Stimulated activated CD8-positive, alpha-beta memory T cell treated with anti-CD3 and anti-CD28 coated beads, Interleukin-4, amount 100 ng/mL, for 4 hours (primary cell): ENCODE measurements at places on chromosomes 13 and 19.

GRCh38 chr19:12944104-12944674 is 1.5 kb upstream of the RAD23A start:
- no peak for DNase-seq

- no peak for DNase-seq
Observed at GRCh38 chr13:26584713-26585112, 27.2 kb downstream of the WASF3 start.

- no peak for DNase-seq
Observed at GRCh38 chr13:59364641-59365085, 799.1 kb downstream of the DIAPH3 start.

DNA sequence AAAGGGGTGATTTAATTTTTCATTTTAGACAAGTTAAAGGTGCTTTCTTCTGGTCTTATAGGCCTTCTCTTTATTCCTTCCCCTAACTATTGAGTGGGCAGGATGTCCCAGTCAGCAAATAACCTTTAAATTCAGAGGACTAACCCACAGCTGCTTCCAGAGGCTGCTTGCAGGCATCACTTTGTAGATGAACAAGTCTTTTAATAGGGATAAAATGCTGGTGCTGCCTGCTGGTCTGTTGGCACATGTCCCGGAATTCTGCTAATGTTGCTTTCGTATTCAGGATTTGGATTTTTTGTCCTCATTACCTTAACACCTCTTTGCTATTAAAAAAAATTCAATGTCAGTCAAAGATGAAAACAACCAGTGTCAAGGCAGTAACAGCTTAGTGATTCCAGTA is 132.7 kb upstream of the KL start:
- no peak for DNase-seq

- DNase-seq, result no peak
Observed at GRCh38 chr13:97254816-97255215, 32.7 kb downstream of the MBNL2 start.

DNA sequence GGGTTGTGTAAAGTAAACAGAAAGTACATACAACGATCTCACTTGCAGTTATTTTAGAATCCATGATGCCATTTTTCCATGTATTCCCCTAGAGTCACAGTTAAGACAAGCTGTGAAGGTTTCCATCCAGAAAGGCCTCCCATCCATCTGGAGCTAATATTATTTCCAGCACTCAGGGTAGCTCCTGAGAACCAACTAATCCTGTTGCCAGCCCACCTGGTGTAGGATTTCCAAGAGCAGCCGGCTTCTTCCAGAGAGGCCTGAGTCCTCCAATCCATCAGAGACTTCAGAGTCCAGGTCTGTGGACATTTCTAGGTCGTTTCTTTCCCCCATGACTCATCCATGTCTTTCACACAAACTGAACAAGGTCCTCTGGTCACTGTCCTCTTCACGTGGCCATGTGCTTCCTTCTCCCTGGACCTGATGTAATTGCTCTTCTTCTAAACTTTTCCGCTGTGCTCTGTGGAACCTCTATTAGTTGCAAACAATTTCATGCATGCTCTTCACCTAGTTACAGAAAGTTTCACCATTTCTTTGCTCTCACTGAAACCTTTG is 270.3 kb upstream of the TMTC4 start:
- no peak for DNase-seq

DNA sequence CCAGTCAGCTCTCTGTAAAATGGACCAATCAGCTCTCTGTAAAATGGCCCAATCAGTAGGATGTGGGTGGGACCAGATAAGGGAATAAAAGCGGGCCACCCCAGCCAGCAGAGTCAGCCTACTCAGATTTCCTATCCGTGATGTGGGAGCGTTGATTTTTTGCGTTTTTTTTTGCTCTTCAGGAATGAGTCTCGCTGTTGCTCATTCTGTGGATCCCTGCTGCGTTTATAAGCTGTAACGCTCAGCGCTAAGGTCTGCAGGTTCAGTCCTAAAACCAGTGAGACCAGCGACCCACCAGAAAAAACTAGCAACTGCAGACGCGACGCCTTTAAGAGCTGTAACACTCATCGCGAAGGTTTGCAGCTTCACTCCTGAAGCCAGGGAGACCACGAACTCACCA is 435.7 kb downstream of the SLITRK6 start:
- no peak for DNase-seq

DNA sequence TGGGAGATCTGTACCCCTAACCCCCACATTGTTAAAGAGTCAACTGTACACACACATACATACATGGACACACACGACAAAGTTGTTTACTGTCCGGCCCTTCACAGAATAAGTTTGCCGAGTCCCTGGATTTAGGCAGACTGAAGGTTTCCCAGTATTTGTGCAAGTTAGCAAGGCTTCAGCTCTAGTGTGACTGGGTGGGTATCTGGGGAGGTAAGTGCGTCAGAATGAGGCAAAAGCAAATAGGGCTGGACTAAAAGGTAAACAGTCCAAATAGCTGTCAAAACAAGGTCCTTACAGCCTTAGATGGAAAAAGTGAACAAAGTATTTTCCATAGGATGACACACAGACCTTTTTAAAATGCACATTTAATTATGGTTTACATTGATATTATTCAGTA is 228.4 kb upstream of the UFM1 start:
- no peak for DNase-seq

DNA sequence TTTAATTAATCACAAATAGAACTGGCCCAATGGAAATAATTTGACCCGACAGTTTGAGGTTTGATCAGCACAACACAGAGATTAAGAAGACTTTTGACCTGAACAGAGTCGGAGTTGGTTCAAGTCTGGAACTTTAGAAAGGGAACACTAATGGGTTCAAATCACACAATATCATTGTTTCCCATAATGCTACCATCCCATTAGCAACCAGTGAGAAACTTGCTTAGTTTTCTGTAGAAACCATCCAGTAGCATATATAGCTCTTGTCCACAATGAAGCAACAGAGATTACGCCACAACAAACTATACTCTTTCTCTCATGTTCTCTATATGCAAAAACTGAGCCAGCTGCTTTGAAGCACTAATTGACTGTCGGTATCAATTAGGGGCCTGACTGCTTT is 376.9 kb upstream of the SPRY2 start:
- DNase-seq, result no peak

DNA sequence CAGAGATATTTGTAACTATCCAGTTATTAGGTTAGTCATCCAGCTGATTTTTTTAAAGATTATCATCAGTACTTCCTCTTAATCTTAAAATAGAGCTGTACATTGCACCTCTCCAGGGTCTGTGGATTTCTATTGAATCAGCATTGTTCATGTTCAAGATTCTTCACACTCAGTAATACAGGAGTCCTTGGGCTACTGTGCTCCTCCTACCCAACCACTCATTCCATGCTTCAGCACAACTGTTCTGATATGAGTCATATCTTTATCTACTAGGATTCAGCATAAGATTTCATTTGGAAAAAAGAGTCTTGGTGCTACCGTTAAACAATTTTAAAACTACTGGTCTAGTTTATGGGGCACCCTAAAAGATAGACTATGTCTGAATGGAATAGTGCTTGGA is 357.8 kb downstream of the DCT start:
- DNase-seq, result no peak

- no peak for DNase-seq
Observed at GRCh38 chr19:30165228-30165813, 206.9 kb upstream of the ZNF536 start.

GRCh38 chr19:18660051-18660910 is 23.2 kb upstream of the CRTC1 start:
- DNase-seq, result no peak

DNA sequence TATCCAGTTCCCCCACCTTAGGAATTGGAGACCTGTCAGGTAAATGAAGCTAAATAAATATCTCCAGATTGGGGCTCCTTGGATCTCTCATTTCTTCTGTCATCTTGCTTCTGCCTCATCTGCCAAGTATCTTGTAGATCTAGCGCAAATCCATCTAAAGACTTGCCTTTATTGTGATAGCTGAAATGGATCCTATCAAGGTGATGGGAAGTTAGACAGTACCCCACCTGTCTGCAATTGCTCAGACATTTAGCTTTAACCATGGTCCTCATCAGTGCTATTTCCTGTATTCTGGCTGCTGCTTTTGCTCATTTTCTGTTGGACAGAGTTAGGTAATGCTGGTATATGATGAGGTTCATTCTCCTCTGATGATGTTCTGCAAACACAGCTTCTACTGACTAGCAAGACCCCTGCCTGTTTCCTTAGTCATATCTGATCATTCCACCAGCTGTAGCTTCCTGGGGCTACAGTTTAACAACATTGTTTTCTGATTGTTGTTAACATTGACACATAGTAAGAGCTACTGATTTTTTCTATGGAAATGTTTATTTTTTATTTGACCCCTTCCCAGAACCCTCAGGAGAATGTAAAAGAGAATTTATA is 340.0 kb downstream of the DCT start:
- DNase-seq, result no peak

DNA sequence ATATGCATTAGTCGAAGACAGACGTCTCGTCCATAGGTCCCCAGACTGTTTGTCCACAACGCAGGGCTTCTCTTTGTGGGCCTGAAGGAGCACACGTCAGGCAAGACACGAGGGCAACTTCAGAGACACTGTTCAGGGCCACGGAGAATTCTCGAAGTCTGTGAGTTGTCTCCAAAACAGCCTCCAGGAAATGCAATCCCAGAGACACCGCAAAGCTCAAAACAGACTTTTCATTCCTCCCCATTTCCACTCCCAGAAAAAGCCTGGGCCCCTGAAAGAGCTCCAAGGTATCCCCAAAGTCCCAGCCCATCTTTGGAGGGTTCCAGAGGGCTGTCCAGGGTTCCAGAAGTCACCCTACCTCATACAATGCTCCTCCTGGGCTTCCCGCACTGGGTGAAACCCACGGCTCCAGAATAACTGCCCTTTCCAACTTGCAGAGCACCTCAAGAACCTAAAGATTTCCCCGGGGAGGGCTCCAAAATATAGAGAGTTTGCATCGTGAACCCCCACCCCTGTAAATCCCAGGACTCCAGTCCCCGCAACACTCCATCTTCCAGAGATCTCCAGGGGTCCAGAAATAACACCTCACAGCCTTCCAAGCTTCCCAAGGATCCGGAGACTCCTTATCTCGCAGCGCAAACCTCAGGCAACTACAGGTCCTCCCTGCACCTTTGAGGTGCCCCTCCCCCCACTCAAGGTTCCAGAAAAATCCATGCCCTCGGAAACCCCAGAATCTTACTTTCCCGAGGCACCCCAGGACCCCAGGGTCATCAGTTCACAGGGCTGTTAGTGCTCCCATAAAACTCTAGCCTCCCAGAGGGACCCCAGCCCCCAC is 687 bp upstream of the FTL start:
- no peak for DNase-seq

DNA sequence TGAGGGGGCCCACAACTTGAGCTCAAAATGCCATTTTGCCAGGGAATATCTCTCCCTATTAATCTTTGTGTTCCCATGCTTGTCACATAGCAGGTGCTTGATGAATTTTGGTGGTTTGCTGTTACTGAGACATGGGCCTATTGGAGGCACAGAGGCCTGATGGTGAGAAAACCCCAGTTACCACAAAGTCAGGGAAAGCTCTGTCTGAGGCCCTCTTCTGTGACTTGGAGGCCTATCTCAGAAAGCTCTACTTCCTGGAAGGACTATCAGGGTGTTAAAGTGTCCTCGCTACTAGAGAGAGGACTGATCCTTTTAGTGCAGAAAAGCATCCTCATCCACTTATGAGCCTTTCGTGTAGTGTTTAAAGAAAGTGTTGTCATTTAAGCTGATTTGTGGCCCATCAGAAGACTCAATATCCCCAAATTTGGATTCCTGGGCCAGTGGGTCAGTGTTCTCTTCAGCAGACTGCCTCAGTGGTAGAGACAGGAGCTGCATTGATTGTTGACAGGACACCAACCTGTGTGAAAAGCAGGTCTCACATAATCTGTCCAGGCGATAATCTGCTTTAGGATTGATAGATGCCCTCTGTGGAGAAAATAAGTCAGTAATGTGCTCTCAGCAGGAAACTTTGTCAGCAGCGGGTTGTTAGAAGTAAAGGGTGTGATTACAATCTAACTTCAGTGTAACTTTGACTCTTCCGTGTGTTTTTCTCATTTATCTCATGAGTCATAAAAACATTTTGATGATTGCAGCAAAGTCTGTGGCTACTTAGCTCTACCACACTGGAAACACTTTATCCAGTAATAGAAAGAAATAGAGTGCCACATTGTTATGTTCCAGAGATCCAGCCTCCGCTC is 121.0 kb downstream of the AKAP11 start:
- no peak for DNase-seq

- no peak for DNase-seq
Observed at GRCh38 chr19:30362156-30362754, 9.9 kb upstream of the ZNF536 start.

DNA sequence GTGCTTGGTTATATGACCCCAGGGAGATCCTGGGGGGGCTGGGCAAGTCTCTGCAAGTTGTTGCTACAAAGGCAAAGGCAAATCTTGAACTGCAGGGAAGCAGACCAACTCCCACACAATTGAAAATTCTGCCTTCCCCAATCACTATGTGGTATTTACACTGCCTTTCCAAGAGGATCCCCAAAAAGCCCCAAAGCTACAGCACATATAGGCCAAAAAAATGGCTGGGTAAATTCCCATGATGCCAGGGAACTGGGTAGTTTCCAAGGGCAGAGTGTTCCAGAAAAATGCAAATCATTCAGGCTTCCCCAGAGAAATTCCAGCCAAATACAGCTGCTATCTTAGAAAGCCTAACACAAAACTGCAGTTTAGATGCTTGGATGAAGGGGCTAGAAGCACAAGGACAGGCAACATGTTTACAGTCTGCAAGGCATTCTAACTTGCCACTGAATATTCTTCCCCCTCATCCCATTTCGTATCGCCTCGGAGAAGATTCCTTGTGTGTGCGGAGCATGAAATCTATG is 6.2 kb downstream of the FOXO1 start:
- DNase-seq, result no peak

DNA sequence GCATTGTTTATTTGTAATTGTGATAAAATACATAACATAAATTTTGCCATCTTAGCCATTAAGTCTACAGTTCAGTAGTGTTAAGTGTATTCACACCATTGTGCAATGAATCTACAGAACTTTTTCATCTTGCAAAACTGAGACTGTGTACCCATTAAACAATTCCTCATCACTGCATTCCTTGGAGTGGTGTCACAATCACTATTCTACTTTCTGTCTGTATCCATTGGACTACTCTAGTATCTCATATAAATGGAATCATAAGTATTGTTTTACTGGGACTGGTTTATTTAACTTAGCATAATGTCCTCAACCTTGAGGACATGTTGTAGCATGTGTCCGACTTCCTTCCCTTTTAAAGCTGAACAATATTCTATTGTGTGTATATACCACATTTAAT is 36.8 kb downstream of the UFM1 start:
- no peak for DNase-seq

DNA sequence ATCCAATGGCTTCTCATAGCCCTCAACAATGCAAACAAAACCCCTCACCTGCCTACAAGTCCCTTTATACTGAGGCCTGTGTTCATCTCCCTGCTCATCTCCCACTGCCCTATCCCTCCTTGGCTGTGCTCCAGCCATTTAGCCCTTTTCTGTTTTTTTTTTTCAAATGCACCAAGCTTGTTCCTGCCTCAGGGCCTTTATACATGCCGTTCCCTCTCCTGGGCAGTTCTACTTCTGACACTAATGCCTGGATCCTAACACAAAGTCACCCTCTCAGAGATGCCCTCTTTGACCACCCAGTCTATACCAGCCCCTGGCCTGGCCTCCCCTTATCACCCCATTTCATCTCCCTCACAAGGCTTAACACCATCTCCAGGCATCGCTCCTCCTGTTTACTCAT is 26.9 kb downstream of the ZNF574 start:
- DNase-seq, result no peak
